Central memory CD8-positive, alpha-beta T cell (primary cell): ENCODE measurements at places on chromosomes 2 and 18.

GRCh38 chr2:197850882-197851450 lies 46.6 kb downstream of the PLCL1 start:
- DNase-seq: no peak

DNA sequence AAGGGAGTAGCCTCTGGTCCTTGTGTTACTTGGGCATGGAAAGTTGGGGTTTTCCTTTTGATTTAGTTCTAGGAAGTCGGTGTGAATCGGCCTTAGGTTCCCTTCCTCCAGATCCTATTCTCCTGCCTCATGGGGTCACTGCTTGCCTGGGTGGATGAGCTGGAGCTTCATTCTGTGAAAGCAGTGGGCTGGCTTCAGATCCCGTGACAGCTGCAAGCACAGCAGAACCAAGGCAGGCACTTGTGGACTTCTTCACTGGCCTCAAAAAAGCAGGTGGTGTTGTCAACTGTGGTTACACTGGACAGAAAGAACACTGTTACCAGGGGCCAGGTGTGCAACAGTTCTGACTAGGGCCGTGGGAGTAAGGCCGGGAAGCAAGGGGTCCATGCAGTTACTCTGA lies 243.4 kb downstream of the LDLRAD4 start:
- no peak for DNase-seq

GRCh38 chr2:7766088-7766722 lies 849.0 kb downstream of the RNF144A start:
- no peak for DNase-seq

DNA sequence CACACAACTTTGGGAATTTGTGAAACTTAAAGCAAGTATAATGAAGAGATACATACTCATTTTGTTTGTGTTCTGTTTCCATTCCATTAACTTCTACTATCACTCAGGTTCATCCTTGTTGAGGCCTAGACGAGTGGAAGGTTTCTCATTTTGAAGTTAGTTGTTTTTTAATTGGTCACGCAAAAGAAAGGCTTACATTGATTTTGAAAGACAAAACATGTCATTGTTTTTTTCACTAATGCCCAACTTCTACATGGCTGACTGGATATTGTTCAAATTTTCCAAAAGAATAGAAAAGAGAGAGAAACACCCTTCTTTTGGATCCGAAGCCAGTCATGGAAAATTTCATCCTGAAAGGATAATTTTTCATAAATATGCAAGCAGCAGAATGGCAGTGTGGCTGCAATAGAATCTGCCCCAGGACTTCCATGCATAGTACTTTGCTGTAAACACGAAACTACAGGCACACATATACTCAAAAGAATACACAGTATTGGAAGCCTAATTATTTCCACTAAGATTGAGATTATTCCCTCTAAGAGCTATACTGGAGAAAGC lies 27.4 kb downstream of the PRKCE start:
- no peak for DNase-seq

DNA sequence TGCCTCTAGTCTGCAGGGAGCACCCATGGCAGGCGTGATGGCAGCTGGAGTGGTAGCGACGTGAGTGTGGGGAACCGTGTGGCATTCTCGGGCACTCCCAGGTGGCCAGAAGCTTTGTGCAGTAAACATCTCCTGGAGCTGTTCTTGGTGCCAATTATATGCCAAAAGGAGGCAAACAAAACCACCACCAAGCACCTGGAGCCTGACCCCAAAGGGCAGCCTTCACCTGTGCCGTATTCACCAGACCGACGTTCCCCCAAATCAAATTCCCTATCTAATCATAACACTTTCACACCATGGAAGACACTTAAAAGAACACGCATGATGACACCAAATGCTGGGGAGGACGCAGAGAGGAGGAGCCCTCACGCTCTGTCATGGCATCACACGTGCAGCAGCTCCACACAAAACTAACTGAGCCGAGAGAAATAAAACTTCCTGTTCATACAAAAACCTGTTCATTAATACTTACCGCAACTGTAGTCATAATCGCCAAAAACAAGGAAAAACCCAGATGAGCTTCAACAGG lies 123.6 kb downstream of the EIPR1 start:
- DNase-seq: no peak

- no peak for DNase-seq
These were observed 135.2 kb downstream of the LAMA1 start for GRCh38 chr18:6982398-6982797.

- DNase-seq: no peak
These were observed 74.3 kb downstream of the HRH4 start for GRCh38 chr18:24534737-24535136.

- no peak for DNase-seq
These were observed 159.5 kb downstream of the ERBB4 start for GRCh38 chr2:212379103-212379502.

GRCh38 chr2:73291093-73291460 lies 2.3 kb downstream of the EGR4 start:
- DNase-seq: no peak

- DNase-seq: no peak
These were observed 1118.2 kb downstream of the DPP10 start for GRCh38 chr2:115560666-115561065.

- no peak for DNase-seq
These were observed 443.0 kb upstream of the RGPD4 start for GRCh38 chr2:107383691-107384090.

- no peak for DNase-seq
These were observed 226.3 kb downstream of the TCF4 start for GRCh38 chr18:55361492-55362250.

DNA sequence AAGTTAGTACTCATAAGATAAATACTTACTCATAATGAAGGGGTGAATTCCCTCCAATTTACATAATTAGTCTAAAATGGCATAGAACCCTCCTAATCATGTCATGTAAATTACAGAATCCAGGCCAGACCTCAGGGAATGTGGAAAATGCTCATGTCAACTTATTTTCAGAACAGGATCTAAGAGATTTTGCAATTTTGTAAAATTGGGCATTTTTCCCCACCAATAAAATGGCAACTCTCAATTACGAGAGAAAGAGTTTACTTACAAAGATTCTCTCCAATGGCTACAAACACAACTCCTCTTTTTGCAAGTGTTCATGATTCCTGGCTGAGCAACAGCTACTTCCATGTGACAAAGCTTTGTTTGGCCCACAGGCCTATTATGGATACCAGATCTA lies 33.8 kb upstream of the SP5 start:
- no peak for DNase-seq

DNA sequence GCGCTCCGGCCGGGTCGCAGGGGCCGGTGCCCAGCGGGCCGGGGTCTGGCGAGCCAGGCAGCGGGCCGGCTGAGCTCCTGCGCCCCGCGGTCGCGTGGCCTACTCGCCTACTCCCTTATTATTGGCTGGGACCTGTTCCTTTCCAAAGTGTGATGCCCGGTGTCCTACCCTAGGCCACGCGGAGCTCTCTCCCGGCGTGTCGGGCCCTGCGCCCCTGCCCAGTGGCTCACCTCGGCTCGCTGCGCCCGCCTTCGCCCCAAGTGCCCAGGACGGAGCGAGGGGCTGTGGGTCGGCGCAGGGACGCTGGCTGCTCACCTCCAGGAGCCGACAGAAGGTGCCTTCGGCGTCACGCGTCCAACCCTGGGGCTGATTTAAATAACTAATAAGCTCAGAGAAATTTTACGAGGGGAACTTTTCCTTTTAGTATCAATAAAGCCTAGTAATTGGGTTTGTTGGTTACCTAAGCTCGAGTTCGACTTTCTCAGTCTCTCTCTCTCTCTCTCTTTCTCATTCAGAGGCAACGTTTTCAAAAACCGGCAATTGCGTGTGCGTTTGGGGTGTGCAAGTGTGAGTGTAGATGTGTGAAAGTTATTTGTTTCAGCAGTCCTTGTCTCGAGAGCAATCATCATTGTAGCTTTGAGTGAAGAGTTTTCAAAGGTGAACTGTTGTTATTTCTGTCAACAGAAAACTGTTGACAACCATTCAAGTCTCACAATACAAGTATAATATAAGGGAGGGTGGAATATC lies 7.0 kb upstream of the SATB2 start:
- no peak for DNase-seq

DNA sequence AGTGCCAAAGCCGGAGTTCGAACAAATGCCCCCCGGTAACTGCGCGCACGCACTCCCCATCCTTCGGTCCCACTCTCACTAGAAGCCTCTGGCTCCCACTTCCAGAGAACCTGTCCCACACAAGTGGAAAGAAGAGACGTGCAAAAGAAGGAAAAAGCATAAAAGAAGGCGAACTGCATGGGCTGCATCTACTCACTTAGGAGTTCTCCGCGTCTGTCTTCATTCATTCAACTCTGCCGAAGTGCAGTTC lies 312 bp downstream of the NR4A2 start:
- no peak for DNase-seq

- peak; percentile 61 for DNase-seq
These were observed 37.6 kb downstream of the SMAD7 start for GRCh38 chr18:48913201-48913600.

DNA sequence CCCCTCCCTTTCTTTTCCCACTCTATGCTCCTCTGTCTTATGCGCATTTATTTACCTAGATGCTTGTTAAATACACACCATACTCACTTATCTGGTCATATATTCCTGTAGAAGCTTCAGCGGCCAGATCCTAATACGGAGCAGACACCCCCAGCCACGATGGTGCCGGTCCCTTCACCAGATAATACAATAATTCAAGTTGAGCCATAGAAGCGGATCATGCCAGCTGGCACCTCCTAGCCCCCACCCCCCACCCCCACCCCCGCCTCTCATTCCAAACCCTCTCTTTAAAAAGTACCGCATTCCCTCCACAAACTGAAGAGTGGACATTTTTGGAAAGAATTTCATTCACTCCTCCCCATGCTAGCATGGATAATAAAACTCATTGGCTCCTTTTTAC lies 95.2 kb downstream of the BIN1 start:
- no peak for DNase-seq

GRCh38 chr2:123521854-123522253 lies 503.2 kb upstream of the CNTNAP5 start:
- no peak for DNase-seq

GRCh38 chr2:176997074-176997791 lies 215.4 kb upstream of the HNRNPA3 start:
- no peak for DNase-seq

GRCh38 chr2:101724125-101724474 lies 26.6 kb downstream of the MAP4K4 start:
- DNase-seq: no peak

DNA sequence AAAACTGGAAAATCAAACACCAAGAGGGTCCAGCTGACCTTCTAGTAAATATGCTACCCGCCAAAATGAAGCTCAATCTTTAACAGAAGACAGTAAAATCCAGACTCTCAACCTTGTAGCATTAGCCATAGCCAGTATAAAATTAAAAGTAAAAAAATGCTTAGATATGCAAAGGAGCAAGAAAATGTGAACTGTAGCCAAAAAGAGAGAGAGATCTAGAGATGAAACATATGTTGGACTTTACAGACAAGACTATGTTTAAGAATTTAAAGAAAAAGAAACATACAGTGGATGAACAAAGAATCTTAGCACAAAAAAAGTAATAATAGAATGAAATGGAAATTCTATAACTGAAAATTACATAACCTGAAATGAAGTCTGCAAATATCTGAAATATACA lies 344.5 kb downstream of the LRATD1 start:
- no peak for DNase-seq

DNA sequence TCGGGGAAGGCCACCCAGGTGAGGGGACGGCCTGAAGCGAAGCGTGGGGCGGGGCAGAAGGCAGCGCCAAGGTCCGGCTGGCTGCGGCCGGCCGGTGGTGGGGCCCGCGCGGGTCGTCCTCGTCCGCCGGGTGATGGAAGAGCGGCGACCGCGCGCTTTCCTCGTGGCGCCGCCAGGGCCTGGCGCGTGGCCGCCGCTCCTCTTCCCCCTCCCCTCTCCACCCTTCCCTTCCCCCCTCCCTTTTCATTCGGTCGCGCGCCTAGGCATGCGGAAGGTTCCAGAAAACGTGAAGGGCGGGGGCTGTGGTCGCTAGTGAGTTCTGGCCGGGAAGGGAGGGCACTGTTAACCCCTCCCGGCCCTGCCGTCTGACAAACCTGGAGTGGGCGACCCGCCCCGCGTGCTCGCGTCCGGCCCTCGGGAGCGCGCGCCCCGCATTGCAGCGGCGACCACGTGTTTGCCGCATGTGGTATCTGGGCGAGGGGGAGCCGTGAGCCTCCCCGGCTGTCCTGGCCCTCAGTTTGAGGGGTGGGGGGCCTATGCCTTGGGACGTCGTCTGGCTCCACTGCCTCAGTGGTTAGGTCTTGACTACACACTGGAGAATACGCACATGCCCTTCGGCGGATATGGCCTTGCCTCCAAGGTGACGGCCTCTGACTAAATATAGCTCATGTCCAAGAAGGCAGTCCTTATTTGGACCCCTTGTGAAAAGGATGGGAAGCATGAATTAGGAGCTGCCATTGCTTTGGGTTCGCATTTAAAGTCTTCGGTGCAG lies 579 bp downstream of the MAT2A start:
- peak; percentile 41 for DNase-seq

DNA sequence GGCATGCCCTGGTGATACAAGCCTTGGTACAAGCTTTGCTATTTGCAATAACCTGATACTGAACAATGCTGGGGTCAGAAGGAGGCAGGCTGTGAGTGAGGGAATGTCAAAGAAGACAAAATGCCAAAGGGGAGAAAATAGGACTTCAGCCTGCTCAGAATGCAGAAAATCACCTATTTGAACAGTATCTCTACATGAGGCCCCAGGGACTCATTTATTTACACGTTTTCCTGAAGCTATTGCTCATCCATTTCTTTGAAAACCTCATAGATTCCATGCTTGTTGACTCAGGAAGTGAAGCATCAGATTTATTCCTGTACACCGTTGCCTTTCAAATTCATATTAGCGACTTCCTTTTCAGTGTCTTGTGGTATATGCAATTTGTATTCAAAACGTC lies 69.4 kb upstream of the CBLN2 start:
- no peak for DNase-seq

- DNase-seq: no peak
These were observed 100.3 kb upstream of the NABP1 start for GRCh38 chr2:191577605-191578004.

GRCh38 chr18:50299626-50300388 lies 12.3 kb upstream of the CXXC1 start:
- DNase-seq: no peak

DNA sequence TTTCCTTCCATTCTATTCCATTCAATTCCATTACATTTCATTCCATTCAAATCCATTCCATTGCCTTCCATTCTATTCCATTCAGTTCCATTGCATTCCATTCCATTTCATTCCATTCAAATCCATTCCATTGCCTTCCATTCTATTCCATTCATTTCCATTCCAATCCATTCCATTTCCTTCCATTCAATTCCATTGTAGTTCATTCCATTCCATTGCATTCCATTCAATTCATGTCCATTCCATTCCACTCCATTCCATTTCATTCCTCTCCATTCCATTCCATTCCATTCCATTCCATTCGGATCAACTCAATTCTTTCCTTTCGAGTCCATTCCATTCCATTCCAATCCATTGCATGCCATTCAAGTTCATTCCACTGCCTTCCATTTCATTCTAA lies 1128.3 kb downstream of the RPIA start:
- DNase-seq: no peak

DNA sequence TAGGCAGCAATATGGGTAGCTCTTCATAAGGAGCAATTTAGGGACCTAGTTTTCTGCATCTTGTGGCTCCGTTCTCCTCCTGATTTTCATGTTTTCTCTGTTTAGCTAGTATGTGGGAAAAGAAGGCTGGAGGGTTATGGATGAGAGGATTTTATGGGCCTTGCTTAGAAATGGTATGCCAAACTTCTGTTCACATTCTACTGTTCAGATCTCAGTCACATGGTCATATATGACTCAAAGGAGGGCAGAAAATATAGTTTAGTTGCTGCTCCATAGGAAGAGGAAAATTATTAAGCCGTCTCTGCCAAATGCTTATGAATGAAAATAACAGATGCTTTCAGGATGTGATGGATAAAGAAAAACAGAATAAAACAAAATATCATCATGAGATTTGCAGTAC lies 361.8 kb upstream of the CWC22 start:
- no peak for DNase-seq
